ENCODE measurements at places on chromosomes 3 and 15.

- DNase-seq = no peak
Observed at GRCh38 chr3:131075632-131076328, 49.1 kb downstream of the NEK11 start.

- DNase-seq = no peak
Observed at GRCh38 chr15:45027220-45027619, 4.2 kb downstream of the SORD start.

DNA sequence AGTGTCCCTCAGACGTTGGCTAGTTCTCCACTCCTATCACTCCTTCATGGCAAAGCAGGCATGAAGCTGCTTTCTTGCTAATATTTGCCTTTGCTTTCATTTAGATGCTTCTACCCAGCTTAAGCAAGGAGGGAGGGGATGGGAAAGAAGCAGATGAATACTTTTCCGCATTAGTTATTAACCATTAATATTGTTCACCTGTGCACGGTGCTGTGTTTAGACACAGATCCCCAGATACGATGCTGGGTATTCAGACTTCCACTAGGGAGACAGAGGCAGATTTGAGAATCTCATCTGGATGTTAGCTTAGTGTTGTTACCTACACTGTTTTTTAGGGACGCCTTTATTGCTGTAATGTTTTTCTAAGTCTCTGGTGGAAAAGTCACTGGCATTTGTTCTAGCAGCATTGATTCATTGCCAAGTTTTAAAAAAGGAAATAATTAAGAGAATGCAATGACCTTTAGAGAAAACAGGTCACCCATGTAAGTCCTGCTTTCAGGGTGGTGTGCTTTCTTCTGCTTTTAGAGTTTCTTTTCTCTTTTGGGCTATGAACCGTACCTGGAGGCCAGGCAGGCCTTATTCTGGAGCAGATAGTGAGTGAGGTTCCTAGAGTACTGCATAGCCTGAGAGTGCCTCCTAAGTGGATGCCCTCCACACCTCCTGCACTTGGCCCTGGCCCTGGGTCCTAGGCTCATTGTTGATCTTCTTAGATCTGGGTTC, 55.5 kb downstream of the MYZAP start:
- DNase-seq = no peak

DNA sequence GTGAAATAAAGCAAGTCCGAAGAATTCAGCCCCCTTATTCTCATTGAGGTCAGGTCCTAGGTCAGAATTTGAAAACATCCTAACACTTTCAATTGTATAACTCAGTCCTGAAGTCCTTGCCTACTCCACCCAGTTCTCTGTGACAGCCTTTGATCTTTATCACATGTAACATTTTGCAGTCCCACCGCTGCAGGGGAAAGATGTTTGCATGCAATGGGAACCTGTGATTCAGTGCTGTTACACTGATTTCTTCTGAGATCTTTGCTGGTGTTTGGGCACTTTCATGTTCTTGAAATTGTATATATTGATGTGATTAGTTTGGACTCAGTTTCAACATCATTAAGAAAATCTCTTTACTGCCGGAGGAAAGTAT, 18.0 kb upstream of the SECISBP2L start:
- DNase-seq = no peak

- no peak for DNase-seq
Observed at GRCh38 chr15:84828086-84828908, 11.1 kb downstream of the ALPK3 start.

GRCh38 chr3:190621927-190622326, 108.0 kb downstream of the IL1RAP start:
- DNase-seq = no peak
